Transverse colon (tissue), 4 donors: ENCODE measurements at places on chromosomes 3 and 15. TPM values are rescaled to one million over a fixed set of nuclear protein-coding genes. Genes with fewer than 3 reads are reported as not detected.

DNA sequence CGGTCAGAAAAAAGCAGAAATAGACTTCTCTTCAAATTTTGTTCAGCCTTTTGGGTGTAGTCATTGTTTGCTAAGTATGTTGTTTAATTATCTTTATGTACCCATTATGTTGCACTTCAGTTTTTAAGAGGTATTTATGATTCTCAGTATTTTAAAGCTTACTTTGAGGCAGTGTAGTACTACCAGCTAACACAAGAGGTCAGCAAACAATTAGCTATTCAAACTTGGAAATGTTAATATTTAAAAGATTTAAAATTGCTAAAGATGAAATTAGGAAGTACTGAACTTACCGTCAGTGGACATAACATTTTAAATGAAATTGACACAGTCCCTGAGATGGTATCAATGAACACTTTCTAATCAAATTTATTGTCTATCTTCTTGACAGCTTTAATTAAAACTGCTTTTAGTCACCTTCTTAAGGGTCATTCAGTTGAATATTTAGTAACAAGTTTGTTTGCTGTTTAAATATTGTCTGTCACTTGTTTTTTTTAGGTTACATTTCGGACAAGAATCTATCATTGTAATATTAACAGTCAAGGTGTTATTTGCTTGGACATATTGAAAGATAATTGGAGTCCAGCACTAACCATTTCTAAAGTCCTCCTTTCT lies 28.1 kb downstream of the NKIRAS1 start:
- no peak overlapping the region for H3K4me3 ChIP-seq
- no peak for DNase-seq
- H3K36me3 ChIP-seq, result no peaks in the 10 kb centered on the region
- H3K27ac ChIP-seq, result no peak overlapping the region
- H3K4me1 ChIP-seq, result no peaks in the 10 kb centered on the region

GRCh38 chr3:141392897-141393734 lies 24.8 kb downstream of the ZBTB38 start:
- no peak overlapping the region for H3K4me3 ChIP-seq
- no peak overlapping the region for H3K27ac ChIP-seq
- H3K27me3 ChIP-seq, result no peaks in the 10 kb centered on the region
- H3K4me1 ChIP-seq, result no peaks in the 10 kb centered on the region
- H3K36me3 ChIP-seq, result peaks cover 9% of the 10 kb centered on the region

- no peaks in the 10 kb centered on the region for H3K36me3 ChIP-seq
- H3K4me3 ChIP-seq, result no peak overlapping the region
- no peaks in the 10 kb centered on the region for H3K27me3 ChIP-seq
- no peak overlapping the region for H3K27ac ChIP-seq
- DNase-seq, result no peak
Measured at GRCh38 chr3:64773137-64773536, 85.3 kb upstream of the ADAMTS9 start.

GRCh38 chr3:24316887-24317383 lies 177.7 kb downstream of the THRB start:
- H3K4me3 ChIP-seq, result no peak overlapping the region
- no peaks in the 10 kb centered on the region for H3K27me3 ChIP-seq
- H3K36me3 ChIP-seq, result no peaks in the 10 kb centered on the region
- peaks cover 2% of the 10 kb centered on the region for H3K4me1 ChIP-seq
- peak overlapping the region; percentile 51 for H3K27ac ChIP-seq

Gene CAPN3
- 35.2 TPM for total RNA-seq

Gene P2RY13
- total RNA-seq, result 0.40 TPM

Gene CISH
- 14.1 TPM for total RNA-seq
